ENCODE measurements at places on chromosomes 13 and 19.
A peak's percentile ranks its signal among the peaks of the same experiment; 100 is the strongest.

DNA sequence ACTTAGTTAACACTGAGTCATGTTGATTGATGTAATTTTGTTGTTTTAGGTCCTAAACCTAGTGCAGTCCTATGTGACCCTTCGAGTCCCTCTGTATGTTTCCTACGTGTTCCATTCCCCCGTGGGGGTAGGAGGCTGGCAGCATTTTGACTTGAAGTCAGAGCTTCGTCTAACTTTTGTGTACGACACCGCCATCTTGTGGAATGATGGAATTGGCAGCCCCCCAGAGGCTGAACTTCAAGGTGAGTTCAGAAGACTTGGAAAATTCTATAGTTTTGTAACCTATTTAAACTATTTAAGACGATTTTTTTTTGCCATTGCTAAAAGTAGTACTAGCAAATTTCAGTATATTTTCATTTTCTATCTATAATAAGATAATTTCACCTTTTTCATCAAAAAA lies 117.9 kb downstream of the STOML3 start:
- DNase-seq: peak; percentile 82

- peak; percentile 36 for DNase-seq
Observed at GRCh38 chr13:40190641-40191100, 475.8 kb downstream of the FOXO1 start.

GRCh38 chr19:28021259-28022185 lies 1191.4 kb downstream of the UQCRFS1 start:
- DNase-seq: no peak

GRCh38 chr13:71015021-71015420 lies 852.0 kb downstream of the DACH1 start:
- DNase-seq: peak; percentile 14

GRCh38 chr19:54207983-54208783 lies 7.5 kb downstream of the RPS9 start:
- DNase-seq: peak; percentile 33

- no peak for DNase-seq
Observed at GRCh38 chr13:26456650-26457049, 100.8 kb upstream of the WASF3 start.

DNA sequence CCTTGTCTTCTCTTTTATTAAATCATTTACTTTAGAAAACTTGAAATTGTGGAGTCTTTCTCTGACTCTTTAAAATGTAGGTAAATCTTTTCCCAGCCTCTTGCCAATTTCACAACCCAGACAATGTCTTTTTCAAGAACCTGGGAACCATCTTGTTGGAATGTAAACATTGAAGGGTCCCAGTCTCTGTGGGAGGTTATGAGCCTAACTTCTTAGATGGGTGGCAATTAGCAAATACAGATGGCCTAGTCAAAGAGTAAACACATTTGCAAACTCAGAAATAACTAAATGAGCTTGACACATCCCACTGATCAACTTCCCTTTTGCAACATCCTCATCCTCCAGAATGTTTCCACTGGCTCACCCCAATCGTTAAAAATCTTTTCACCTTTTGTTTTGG lies 721.0 kb downstream of the PCDH9 start:
- no peak for DNase-seq

GRCh38 chr19:33447336-33448158 lies 74.0 kb downstream of the CEBPG start:
- no peak for DNase-seq

GRCh38 chr19:925087-925525 lies 729 bp upstream of the ARID3A start:
- peak; percentile 62 for DNase-seq

DNA sequence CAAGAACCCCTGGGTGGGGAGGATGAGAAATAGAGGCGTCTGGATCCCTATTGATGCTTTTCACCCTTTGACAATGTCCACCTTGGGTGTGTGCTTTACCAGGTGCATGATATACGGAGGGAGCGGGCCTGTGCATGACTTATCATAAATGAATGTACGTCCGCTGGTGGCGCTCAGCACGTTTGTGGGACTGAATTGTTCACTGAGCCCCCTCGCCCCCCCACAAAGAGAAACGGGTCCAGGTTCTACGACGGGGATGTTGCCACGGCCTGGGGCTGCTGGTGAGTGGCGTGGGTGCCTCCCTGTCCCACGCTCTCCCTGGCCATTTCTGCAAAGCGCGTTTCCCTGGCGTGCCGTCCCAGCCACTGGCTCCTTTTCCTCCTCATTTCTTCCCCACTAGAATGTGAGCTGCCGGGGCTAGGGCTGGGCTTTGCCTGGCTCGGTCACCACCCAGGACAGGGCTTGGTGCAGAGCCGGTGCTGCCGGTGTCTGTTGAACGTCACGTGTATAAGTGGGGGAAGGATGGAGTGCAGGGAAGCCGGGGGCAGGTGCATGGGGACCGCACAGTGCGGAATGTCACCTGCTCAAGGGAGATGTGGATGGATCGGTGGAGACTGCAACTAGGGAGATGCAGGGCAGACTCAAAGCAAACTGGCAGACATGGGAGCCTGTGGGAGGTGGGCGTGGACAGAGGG lies 21.6 kb downstream of the LRRC4B start:
- no peak for DNase-seq

DNA sequence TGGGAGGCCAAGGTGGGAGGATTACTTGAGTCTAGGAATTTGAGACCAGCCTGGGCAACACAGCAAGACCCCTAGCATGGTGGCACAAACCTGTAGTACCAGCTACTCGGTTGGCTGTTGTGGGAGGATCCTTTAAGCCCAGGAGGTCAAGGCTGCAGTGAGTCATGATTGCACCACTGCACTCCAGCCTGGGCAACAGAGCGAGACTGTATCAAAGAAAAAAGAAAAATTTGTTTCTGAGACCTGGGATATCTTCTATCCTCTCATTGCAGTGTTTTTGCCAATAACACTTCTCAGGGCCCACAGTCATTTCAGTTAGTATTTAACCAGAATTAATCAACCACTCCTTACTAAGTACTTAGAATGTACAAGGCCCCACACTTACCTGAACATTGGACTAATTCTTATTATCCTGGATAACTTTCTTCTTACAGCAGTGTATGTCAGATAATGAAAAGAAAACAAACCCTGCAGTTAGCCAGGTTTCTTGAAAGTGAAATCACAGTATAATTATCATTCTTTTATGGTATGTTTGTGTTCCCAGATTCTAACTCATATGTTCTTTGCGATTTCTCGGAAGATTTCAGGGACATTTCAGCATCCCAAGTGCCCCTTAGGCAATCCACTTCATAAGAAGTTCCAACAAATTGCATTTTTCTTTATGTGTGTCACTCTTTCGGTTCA lies 75.6 kb upstream of the KLF5 start:
- DNase-seq: no peak

DNA sequence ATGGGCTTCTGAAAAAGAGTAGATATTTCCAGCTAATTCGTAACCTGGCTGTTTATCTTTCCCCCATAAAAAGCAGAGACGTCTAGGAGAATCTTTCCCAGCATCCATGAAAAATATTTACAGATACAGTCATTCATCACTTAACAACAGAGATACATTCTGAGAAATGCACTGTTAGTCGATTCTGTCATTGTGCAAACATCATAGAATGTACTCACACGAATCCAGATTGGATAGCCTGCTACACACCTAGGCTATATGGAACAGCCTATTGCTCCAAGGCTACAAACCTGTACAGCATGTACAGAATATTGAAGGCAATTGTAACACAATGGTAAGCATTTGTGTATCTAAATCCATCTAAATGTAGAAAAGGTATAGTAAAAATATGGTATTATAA lies 530.2 kb upstream of the NBEA start:
- DNase-seq: no peak

- no peak for DNase-seq
Observed at GRCh38 chr19:10828981-10829821, 6.8 kb downstream of the TMED1 start.

DNA sequence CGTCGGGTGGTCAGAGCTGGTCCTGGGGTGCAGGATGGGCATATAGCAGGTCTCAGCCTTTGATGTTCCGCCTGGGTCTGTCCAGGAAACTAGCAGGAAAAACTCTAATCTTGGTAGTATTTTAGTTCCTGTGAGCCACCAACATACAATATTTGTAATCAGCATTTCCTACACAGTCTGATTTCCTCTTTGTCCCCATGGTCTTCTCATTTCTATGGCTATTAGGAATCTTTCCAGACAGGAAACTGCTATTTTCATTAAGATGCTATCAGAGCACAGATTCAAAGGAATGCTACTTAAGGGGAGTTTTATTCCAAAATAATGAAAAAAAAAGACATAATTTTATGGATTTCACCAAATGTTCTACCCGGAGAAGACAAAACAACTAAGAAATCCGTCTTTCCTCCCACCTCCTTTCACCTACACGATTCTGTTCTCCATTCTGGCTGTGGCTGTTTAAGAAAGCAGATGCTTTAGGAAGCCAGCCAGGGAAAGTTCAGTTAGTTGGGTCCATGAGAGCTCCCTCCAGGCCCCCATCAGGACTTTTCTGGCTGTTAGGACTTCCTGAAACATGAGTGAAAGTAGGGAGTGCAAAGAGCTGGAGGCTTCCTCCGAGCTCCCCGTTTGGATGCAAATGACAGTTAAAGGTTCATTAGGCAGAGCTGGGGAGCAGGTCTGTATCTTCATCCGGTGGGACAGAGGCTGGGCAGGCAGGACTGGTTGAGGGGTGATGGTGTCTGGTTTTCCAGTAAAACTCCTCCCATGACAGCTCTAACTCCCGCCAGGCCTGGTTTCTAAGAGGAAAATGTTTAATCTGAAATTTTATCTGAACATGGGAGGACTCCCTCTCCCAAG lies 36.3 kb downstream of the SHISA2 start:
- no peak for DNase-seq

DNA sequence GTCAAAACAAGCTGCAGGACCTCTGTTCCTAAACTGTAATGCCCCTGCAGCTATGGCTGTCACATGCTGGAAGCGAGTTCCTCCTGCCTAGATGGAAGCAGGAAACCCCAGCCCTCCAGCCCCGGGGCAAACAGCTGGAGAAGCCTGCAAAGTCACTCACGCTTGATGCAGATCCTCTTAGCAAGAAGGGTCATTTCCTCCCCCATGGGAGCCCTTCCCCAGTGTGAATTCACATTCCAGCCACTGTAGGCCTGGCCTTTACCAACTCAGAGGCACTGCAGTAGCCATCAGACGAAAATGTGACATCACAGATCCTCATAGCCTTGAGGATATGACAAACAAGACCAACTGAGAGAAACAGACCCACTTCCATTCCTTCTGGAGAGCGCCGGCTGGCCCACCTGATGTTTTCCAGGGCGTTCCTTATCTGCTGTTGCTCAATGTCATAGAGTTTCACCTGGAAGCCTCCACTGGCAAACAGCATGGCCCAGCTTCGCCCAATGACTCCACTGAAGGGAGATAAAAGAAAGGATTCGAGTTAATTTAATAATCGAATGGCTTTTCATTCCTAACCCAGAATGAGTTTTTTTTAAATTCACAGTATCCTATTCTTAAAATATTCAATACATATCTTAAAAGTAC lies 13.5 kb downstream of the CRYL1 start:
- DNase-seq: peak; percentile 68

DNA sequence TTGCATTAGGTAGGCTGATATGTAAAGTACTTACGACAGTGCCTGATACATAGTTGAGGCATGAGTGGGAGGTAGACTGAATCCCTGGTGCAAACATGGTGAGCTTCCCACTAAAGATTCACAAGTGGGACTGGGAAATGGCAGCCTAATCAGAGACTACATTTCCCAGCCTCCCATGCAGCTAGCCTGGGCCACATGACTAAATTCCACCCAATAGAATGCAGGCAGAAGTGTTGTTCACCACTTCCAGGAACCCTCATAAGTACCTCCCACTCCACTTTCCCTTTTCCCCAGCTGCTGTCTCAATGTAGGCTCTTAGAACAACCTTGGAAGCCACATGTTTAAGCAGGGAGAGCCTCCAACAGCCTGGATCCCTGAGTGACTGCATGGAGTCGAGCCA lies 104.9 kb downstream of the CACNA1A start:
- peak; percentile 60 for DNase-seq

DNA sequence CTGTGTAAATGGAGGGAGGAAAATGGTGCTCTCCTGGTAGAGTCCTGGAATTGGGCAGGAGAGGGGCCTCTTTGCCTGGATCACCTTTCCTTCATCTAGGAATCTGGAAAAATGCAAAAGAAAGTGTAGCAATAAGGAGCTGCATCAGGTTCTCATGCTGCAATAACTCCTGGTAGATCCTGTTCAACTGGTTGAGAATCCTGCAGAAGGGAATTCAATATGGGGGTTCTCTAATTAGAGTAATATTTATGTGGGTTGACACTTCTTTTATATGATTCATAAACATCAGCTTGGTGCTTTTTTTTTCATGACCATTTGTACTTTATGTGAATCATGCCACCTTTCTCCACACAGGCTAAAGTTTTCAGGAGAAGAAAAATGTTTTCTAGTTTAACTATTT lies 9.5 kb upstream of the NUDT15 start:
- no peak for DNase-seq

GRCh38 chr19:50952910-50953309 lies at the start of gene KLK5:
Gene KLK5 (minus strand): TSS chr19:50953038. CDS start chr19:50952657, 381 bp downstream.
- no peak for DNase-seq

- DNase-seq: no peak
Observed at GRCh38 chr19:30604657-30605056, 232.5 kb downstream of the ZNF536 start.

GRCh38 chr13:46572752-46573431 lies 19.9 kb downstream of the LRCH1 start:
- no peak for DNase-seq

- DNase-seq: no peak
Observed at GRCh38 chr19:5628461-5628860, 5.6 kb downstream of the SAFB start.

DNA sequence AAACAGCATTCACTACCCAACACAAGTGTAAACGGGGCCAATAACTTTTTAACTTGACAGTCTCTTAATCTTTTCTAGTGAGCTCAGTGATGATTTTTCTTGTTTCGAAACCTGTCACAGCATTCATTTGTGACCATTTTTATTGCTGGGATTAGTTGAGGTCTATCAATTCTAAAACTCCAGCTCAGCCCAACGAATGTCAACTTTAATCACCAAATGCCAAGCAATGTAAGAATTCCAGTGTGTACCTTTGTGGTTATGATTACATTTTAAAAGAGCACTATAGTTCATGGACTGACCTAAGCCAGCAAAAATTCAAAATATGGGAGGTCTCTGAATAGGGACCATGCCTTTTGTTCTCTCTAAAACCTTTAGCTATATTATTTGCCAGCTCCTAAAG lies 694.3 kb upstream of the SGCG start:
- DNase-seq: no peak

- no peak for DNase-seq
Observed at GRCh38 chr13:78401873-78402707, 201.3 kb downstream of the POU4F1 start.

- DNase-seq: no peak
Observed at GRCh38 chr13:93751117-93751516, 524.5 kb downstream of the GPC6 start.

- no peak for DNase-seq
Observed at GRCh38 chr13:76741046-76741445, 145.2 kb downstream of the KCTD12 start.
